ENCODE measurements at places on chromosomes 13 and 19. TPM values are rescaled to one million over a fixed set of nuclear protein-coding genes. Genes with fewer than 3 reads are reported as not detected.

DNA sequence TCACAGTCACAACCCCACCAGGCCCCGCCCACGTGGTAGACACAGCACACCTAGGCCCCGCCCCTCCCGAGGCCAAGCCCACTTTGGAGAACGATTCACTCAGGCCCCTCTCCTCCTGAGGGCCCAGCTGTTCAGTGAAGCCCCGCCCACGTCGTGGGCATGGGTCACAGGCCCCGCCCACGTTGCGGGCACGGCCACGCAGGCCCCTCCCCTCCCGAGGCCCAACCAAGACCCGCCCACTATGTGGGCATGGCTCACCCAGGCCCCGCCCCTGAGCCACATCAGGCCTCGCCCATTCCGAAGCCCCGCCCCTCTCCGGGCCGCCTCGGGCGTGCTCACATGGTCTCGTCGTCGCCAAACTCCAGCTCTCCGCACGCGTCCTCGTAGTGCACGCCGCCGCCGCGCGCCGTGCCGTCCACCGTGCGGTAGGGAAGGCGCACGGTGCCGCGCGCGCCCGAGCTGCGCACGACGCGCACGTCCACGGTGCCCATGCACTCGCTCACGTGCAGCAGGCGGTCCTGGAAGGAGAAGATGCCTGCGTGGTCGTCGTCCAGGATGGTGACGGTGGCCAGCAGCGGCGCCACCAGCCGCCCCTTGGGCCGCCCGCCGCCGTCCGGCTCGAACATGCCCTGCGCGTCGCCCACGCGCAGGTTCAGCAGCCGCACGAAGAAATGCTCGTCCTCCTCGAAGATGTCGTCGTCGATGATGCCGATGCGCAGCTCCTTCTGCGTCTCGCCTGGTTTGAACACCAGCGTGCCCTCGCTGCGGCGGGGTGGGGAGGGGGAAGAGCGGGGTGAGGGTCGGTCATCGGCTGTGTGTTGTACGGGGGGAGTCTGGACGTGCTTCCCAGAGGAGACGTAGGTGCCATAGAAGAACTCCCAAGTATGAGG is 24.0 kb downstream of the SLC8A2 start:
- DNase-seq = peak; percentile 76

- DNase-seq = no peak
Measured at GRCh38 chr13:23411220-23411619, 22.3 kb downstream of the SACS start.

DNA sequence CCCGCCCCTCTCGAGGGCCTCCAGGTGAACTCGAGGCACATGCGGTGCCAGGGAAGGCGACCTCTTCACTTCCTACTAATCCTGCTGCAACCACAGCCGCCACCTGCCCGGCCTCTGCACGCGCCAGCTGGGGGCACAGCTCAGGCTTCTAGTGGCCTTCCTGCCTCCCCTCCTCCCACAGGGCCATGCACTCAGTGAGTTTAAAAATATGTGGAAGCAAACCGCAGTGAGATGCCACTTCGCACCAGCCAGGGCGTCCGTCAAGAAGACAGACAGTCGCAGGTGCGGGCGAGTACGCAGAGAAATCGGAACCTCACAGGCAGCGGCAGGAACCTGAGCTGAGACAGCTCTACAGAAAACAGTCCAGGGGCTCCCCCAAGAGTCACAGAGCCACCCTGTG is 10.4 kb downstream of the LMNB2 start:
- DNase-seq = peak; percentile 67

- no peak for DNase-seq
Measured at GRCh38 chr13:34277936-34278335, 460.0 kb downstream of the RFC3 start.

DNA sequence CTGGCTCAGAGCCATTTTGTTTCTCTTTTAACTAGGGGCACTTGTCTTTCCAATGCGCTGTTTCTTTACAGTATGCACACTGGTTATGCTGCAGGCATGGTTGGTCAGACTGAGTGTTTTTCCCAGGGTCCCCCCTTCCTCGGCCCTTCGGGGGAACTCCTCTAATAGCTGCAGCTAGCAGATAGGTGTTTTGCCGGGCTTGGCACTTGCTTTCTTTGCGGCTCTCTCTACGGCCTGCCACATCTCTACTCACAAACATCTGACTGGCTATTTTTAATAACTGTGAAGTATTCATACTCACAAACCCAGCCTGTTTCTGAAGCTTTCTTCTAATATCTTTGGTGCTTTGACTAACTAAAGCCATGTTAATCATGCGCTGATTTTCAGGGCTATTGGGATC is 89.4 kb downstream of the SLC25A15 start:
- no peak for DNase-seq

The PLK5 gene
- total RNA-seq = not detected

The ZNF534 gene
- not detected for total RNA-seq

The MTUS2 gene
- not detected for total RNA-seq
